ENCODE measurements at places on chromosomes 16 and 17. TPM values are rescaled to one million over a fixed set of nuclear protein-coding genes. Genes with fewer than 3 reads are reported as not detected.

Gene ANKS3
- 32.0 TPM for total RNA-seq

Gene P2RX1
- total RNA-seq: 0.57 TPM

Gene CYBA
- 407 TPM for total RNA-seq

Gene SDR42E2
- under 0.01 TPM for total RNA-seq

Gene OR2C1
- total RNA-seq: 0.09 TPM

Gene KRTAP4-9
- total RNA-seq: not detected

Gene SCN4A
- under 0.01 TPM for total RNA-seq

Gene ABCA10
- total RNA-seq: 2.2 TPM

Gene GNG13
- total RNA-seq: not detected

Gene ACSM2A
- total RNA-seq: not detected

Gene SLFN14
- not detected for total RNA-seq

Gene PIK3R6
- total RNA-seq: not detected

Gene LAT
- 1.8 TPM for total RNA-seq

Gene PGAP6
- 66.6 TPM for total RNA-seq

Gene SLC35G6
- not detected for total RNA-seq

Gene IL34
- total RNA-seq: 4.1 TPM

Gene POLR3E
- total RNA-seq: 50.9 TPM

Gene KRTAP4-4
- not detected for total RNA-seq
